SW480 (cell line): ENCODE measurements at places on chromosomes 6 and 20.
A peak's percentile ranks its signal among the peaks of the same experiment; 100 is the strongest.

DNA sequence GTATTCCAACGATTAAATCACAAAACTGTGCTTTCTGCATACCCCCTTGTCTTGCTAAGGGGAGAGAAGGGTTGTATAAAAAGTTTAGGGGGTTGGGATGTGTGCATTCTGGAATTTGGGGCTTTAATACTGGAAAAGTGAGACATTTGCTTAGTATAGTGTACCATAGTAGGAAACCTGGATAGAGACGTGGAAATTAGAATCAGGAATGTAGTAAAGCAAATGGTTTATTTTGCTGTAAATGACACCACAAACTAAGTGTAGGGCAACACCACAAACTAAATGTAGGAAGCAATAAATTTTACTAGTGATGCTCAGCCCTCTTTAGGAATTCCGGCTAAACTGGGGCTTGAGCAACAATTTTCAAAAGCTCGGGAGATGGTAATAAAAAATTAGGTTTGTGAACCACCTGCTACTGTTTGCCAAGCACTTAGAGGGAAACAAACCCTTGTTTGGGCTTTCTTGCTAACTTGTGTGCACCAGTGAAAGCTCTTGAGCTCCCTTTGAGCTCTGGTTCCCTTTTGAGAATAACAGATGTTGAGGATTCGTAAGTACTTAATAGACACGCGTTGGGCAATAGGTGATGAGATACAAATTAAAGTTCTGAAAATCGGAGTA, 13.8 kb downstream of the BRD2 start:
- DNase-seq = no peak

DNA sequence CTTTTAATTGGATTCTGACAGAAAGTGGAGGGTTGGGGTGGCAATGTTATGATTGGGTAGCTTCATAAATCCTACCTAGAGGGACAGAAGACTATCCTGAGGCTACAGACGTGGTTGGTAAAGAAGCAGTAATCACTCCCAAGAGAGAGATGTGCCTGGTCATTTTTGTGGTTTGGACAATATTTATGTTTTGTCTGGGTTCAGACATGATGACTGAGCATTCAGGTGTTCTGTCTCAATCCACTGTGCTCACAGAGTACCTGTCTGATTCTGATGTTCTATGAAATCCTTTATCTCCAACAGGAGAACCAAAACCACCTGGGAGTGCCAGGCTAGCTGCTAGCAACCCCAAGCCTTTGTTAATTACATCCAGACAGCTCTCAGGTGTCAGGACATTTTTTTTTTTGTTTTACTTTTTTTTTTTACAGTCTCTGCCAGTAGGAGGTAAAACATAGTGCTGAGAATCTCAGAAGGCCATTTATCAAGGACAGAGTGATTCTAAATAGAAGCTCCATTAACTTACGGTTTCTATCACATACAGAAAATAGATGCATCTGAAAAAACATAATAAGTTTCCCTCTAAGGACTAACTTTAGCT, 1.6 kb upstream of the HLA-DQA1 start:
- no peak for DNase-seq

GRCh38 chr20:23484081-23484480, 6.8 kb upstream of the CST8 start:
- DNase-seq = no peak

- DNase-seq = no peak
These were observed 50.8 kb downstream of the AIG1 start for GRCh38 chr6:143111443-143111842.

- DNase-seq = no peak
These were observed 123.7 kb upstream of the MCHR2 start for GRCh38 chr6:100117680-100118079.

DNA sequence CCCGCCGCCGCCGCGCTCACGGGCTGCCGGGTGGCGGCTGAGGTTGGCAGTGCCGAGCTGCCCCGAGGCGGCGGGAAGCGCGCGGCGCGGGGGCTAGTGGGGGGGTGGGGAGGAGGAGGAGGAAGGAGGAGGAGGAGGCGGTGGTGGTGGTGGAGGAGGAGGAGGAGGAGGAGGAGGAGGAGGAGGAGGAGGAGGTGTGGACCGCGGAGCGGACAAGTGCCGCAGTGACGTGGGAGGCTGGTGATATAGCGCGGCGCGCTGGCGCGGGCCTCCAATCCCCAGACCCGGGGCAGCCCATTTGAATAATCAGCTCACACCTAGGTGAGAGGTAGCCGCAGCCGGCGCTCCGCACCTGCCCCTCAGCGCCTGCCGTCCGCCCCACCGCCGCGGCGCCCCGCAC, at the start of gene FOXA2:
Gene FOXA2 (minus strand): TSS at position 51 of the 400 bp plus-strand sequence. CDS start 294 bp downstream, outside the sequence.
- DNase-seq = peak; percentile 91

GRCh38 chr20:6525447-6526303, 241.8 kb upstream of the BMP2 start:
- no peak for DNase-seq

- DNase-seq = no peak
These were observed 69.9 kb downstream of the ATP9A start for GRCh38 chr20:51698252-51698651.

DNA sequence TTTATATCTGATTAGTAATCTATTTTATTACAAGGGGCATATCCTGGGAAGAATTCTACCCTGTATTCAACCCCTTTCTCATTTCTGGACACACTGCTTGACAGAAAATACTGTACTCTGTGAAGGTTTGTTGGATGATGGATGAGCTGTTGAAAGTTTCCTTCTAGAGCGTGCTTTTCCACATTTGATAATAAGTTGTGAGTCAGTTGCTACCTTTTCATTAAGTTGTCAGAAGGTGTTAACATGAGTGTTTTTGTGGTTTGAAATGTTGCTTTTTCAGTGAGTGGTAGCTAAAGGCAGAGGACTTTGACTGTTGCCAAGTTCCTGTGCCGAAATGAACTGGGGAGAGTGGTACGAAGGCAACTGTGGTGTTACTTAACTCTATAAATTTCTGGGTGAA, 3.9 kb upstream of the ECI2 start:
- DNase-seq = no peak

DNA sequence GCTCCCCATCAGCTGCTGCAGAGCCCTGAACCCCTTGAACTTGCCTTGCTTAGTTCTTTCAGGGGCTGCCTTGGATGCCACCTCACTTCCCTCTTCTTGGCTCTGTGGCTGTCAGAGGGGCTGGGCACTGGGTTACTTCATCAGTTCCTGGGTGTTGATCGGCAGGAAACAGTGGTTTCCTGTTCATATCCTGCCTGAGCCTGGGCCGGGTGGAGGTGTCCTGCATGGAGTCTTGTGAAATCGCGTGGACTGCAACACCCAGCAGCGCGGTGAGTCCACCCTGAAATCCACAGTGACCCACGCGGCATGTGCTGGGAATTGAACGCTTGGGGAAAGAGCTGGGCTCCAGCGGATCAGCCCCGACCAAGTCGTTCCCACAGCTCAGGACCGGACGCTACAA, 97.5 kb downstream of the CDH26 start:
- no peak for DNase-seq

DNA sequence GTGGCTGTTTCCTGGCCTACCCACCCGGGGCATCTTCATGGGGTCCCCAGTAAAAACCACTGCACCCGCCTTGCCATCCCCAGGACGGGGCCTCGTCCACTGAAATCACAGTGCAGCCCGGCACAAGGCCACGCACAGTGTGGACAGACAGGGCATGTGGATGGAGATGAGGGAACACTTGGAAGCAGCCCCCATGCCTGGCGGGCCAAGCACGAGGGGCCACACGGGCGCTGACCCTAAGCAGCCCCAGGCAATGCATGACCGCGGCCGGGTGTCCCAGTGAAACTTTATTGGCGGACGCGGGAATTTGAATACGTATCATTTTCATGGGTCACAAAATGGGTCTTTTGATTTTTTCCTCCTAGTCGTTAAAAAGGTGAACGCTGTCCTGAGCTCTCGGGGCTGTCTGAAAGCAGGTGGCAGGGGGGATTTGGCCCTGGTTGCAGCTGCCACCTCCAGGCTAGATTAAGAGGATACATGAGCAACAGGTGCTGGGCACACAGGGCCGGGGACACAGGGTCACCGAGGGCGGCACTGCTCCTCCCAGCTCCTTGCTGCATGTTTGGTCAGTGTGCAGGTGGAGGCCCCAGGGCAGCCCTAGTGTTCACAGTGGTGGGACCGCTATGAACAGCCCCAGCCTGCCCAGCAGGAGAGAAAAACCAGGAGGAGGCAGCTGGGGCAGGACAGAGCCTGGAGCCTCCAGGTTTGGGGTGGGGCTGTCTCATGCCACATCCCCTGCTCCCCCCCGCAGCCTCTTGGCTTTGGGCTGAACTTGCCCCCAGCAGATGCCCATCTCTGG, 74.9 kb upstream of the SLCO4A1 start:
- DNase-seq = no peak

- DNase-seq = peak; percentile 81
These were observed 39.2 kb upstream of the TLDC2 start for GRCh38 chr20:36836591-36837269.

DNA sequence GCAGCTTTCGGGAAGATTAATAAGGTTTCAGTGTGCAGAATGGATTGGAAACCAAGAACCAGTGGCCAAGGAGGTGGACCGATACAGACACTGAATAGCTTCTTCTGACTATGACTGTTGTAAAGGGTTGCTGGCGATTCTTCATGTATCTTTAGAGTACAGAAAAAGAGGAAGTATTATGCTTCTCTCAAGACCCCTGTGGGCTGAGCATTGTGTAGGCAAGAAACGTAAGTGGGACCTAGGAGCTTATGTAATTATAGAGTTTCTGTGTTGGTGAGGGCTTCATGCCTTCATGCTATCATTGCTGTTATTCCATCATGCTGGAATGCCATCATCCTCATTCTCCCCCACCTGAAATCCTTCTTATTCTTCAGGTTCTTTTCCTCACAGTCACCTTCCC, 105.4 kb upstream of the AKIRIN2 start:
- DNase-seq = no peak
